ENCODE measurements at places on chromosomes 13 and 19. TPM values are rescaled to one million over a fixed set of nuclear protein-coding genes. Genes with fewer than 3 reads are reported as not detected.

- no peak for DNase-seq
These were observed 574.1 kb downstream of the LMO7 start for GRCh38 chr13:76210262-76210661.

GRCh38 chr19:47428177-47428894 is 9.0 kb upstream of the MEIS3 start:
- peak; percentile 100 for DNase-seq

DNA sequence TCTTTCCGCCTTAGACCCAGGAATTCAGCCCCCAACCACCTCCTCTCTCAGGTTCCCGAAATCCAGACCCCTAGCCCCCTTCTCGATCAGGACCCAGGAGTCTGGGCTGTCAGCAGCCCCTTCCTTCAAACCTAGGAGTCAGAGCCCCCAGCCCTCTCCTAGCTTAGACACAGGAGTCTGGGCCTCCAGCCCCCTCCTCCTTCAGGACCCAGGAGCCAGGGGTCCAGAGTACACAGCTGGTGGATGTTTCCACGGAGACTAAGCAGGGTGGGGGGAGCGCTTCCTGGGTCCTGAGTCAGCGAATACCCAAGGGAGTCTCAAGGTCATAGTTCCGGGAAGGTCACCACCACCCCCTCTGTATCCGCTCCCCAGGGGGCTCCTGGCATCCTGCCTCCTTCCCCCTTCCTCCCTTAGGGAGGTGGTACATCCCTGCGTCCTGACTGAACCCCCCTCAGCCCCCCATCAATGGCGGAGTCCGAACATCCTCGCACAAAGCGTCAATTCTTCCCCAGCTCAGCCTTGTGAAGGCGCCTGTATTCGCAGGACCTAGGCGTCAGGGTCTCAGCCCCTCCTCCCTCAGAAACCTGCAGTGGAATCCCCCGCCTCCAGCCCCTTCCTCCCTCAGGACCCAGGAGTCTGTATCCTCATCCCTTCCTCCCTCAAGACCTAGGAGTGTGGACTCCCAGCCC is 4.6 kb downstream of the CADM4 start:
- DNase-seq = no peak

Gene SULT2A1
- not detected for total RNA-seq

DNA sequence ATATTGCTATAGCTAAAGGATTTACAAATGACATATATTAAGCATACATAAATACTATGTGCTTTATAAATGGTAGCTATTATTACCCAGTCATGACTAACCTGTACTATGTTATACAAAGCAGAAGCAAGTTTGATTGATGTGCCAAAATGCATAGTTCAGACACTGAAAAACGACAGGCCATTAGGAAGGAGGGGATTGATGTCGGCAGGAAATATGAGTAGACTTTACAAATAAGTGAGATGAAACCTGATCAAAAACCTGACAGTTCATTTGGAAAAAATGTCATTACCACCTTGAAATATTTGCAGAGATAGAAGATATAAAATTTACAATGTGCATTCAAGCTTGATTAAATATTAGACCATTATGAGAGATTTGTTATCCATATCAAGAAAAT is 38.8 kb upstream of the TPP2 start:
- DNase-seq = no peak

DNA sequence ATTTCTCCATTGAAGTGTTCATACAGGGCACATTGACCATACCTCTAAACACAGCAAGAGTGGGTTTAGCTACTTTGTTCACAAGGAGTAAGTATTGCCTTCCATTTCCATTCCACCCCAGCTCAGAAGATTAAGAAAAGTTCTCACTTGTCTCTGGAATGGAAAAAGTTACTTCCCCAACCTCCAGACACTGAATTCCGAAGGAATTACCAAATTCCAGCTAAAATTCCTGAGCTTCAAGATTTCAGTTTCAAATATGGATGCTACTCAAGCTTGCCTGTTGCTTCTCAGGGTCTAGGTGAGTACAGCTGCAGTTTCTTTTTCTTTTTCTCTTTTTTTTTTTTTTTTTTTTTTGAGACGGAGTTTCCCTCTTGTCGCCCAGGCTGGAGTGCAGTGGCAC is 33.6 kb downstream of the TEX26 start:
- DNase-seq = no peak

Gene LILRA5
- total RNA-seq = not detected

Gene CGB1
- total RNA-seq = not detected

- no peak for DNase-seq
These were observed 115.4 kb upstream of the TMTC4 start for GRCh38 chr13:100789968-100790367.

DNA sequence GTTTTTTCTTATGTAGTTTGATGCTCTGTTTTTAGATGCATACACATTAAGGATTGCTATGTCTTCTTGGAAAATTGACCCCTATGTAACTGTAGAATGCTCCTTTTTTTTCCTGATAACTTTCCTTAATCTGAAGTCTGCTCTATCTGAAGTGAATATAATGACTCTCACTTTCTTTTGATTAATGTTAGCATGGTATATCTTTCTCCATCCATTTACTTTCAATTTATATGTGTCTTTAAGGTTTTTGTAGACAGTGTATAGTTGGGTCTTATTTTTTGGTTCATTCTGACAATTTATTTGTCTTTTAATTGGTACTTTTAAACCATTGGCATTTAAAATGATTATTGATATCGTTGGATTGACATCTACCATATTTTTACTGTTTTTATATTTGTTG is 92.3 kb downstream of the URI1 start:
- DNase-seq = no peak

GRCh38 chr19:39939556-39939955 is 5.1 kb upstream of the FCGBP start:
- DNase-seq = no peak

Gene KLK14
- total RNA-seq = not detected

Gene METTL21C
- total RNA-seq = not detected

Gene ICAM4
- 0.13 TPM for total RNA-seq

DNA sequence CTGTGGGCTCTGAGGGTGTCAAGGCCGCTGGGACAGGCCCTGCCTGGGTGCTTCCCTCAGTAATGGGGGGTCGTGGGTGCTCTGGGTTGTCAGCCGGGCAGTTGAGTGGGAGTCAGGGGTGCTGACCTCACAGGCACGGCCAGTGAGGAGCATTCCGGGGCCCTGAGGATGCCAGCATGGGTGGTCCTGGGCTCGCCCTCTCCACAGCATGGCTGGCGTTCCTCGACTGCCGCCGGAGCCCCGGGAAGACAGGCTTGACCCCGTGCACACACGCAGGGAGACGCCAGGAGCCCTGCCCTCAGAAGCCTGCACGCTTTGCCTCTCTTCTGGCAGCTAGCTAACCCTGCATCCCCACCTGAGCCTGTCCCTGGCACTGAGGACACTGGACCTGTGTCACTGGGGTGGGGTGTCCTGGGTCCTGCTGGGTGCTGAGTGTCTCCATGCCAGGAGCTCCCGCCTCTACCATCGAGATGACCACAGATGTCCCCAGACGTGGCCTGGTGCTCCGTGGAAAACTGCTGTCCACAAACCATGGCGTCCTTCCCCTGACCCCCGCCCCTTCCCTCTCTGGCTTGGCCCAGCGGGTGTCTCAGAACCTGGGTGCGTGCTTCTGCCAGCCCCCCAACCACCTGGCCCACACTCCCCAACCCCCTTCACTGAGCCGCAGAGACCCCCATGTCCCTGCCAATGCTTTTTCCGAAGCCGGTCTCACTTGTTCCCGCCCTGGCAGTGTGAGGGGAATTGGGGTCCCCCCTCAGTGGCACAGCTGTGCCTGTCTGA is 4.4 kb upstream of the NDUFS7 start:
- DNase-seq = no peak

GRCh38 chr13:19184176-19184575 is 2.6 kb upstream of the TUBA3C start:
- no peak for DNase-seq

- DNase-seq = no peak
These were observed 49.8 kb downstream of the VAV1 start for GRCh38 chr19:6822311-6822670.

DNA sequence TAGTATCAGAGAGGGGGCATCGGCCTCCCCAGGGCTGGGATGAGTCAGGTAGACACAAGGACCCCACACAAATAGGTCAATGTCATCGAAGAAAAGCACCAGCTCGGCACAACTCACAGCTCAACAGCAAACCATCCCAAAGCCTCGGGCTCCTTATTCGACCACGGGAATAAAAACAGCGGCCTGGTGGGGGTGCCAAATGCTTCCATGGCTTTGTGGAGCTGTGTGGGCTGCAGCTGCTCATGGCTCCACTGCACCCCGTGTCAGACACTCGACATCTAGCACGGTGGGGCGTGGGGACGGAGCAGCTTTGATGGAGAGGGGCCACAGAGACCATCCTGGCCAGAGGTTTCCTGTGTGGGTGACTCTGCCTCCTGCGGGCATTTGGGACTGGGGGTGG is 212.5 kb upstream of the SOX1 start:
- no peak for DNase-seq

- DNase-seq = no peak
These were observed 203.5 kb downstream of the ENOX1 start for GRCh38 chr13:43583321-43583720.

- no peak for DNase-seq
These were observed 8.6 kb downstream of the SLC46A3 start for GRCh38 chr13:28710161-28710560.

Gene ATP8A2
- total RNA-seq = 0.13 TPM

DNA sequence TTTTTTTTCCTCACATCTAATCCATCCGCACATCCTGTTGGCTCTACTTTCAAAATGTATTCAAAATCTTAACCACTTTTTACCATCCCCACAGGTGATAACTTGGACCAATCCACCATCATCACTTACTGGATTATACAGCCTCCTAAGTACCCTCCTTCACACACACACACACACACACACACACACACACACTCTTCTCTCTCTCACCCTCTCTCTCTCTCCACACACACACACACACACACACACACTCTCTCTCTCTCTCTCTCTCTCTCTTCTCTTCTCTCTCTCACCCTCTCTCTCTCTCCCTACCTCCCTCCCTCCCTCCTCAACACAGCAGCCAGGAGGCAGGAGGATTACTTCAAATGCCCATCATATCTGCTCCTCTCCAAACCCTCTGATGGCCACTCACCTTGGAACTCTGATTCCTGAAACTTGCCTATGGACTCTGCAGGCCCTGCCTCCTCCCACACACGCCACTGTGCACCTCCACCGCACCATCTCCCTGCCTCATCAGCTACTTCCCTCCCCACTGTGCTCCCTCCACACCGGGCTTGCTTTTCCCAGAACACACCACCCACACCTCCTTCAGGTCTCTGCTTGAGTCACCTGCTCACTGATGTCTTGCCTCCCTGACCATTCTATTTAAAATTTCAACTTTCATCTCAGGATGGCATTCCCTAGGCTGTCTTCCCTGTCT is 39.7 kb downstream of the RCBTB2 start:
- no peak for DNase-seq

Gene DLL3
- total RNA-seq = 0.39 TPM

Gene LHB
- 0.89 TPM for total RNA-seq

DNA sequence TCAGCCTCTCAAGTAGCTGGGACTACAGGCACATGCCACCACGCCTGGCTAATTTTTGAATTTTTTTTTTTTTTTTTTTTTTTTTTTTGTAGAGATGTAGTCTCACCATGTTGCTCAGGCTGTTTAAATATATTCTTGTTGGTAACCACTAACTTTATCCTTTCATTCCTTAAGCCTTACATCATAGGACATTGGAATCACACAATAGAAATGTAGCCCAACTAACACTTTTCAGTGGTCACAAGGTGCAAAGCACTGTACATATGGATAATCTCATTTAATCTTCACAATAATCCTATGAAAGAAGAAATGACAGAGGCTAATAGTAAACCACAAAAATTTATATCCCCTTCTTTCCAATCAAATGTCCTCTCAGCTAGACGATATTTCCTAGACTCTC is 417.8 kb upstream of the DACH1 start:
- no peak for DNase-seq

- DNase-seq = no peak
These were observed 2.4 kb upstream of the PLPP2 start for GRCh38 chr19:293436-294110.

Gene ZNF724
- 5.3 TPM for total RNA-seq

- no peak for DNase-seq
These were observed 3.9 kb downstream of the MIDN start for GRCh38 chr19:1252221-1252820.

Gene TMIGD2
- total RNA-seq = not detected

DNA sequence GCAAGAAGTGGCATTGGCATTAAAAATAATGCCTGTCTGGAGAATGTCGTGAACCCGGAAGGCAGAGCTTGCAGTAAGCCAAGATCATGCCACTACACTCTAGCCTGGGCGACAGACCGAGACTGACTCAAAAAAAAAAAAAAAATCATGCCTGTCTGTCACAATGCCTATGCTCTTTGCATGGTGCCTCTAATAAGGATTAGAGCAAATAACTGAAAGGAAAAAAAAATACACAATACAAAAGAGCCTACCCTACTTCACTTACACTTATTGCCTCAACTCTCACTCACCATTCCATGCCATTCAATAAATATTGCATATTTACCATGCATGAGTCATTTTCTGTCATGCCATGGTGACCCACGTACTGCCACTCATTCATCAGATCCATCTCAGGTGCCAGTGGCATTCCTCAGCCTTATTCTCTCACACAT is 49.1 kb downstream of the TBC1D4 start:
- DNase-seq = no peak

DNA sequence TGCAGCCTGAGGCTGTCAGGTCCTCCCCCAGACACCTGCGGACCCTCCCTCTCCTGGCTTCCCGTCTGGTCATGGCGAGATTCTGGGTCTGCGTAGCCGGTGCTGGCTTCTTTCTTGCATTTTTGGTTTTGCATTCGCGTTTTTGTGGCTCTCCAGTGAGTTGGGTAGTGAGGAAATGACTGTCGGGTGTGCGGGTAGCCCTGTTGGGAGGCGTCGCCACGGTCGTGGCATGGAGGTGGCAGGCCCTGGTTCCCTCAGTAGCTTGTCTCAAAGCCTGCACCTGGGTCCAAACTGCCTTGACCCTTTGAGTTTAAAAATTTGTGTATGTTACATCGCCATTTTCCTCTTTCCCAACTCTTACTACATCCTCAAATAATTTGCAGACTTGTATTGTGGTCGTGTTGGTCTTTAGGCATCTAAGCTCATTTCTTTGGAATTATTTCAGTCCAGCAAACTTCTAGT is 344 bp downstream of the NHLRC3 start:
- no peak for DNase-seq

DNA sequence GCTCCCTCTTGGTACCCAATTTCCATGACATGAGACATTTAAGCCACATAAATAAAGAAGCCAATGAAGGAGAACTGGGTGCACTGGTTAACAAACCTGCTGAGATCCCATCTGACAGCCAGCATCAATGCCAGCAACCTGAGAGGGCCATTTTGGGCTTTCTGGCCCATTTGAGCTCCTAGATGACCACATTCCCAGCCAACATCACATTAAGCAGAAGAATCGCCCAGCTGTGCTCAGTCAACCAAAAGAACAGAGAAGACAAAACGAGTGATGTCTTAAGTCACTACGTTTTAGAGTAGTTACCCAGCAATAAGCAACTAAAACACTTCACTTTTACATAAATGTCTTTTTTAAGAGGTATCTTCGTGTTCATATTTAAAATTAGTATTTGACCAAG is 21.9 kb downstream of the LCP1 start:
- DNase-seq = no peak
